ENCODE measurements at places on chromosomes 1 and 21.
A peak's percentile ranks its signal among the peaks of the same experiment; 100 is the strongest.

GRCh38 chr21:16592381-16592780, 862.6 kb downstream of the USP25 start:
- no peaks in the 10 kb centered on the region for H3K27me3 ChIP-seq
- DNase-seq, result no peak
- no peak overlapping the region for H3K4me3 ChIP-seq
- no peaks in the 10 kb centered on the region for H3K4me1 ChIP-seq
- H3K36me3 ChIP-seq, result no peaks in the 10 kb centered on the region
- H3K27ac ChIP-seq, result no peak overlapping the region

GRCh38 chr1:244409701-244410100, 42.0 kb downstream of the ADSS2 start:
- no peaks in the 10 kb centered on the region for H3K27me3 ChIP-seq
- H3K36me3 ChIP-seq, result peaks cover 71% of the 10 kb centered on the region
- no peak overlapping the region for H3K27ac ChIP-seq
- peaks cover 17% of the 10 kb centered on the region for H3K4me1 ChIP-seq

- no peak overlapping the region for H3K27ac ChIP-seq
- no peak overlapping the region for H3K4me3 ChIP-seq
- peaks cover 1% of the 10 kb centered on the region for H3K4me1 ChIP-seq
- H3K27me3 ChIP-seq, result no peaks in the 10 kb centered on the region
- no peak for DNase-seq
Observed at GRCh38 chr1:234535763-234536515, 57.0 kb upstream of the TARBP1 start.

DNA sequence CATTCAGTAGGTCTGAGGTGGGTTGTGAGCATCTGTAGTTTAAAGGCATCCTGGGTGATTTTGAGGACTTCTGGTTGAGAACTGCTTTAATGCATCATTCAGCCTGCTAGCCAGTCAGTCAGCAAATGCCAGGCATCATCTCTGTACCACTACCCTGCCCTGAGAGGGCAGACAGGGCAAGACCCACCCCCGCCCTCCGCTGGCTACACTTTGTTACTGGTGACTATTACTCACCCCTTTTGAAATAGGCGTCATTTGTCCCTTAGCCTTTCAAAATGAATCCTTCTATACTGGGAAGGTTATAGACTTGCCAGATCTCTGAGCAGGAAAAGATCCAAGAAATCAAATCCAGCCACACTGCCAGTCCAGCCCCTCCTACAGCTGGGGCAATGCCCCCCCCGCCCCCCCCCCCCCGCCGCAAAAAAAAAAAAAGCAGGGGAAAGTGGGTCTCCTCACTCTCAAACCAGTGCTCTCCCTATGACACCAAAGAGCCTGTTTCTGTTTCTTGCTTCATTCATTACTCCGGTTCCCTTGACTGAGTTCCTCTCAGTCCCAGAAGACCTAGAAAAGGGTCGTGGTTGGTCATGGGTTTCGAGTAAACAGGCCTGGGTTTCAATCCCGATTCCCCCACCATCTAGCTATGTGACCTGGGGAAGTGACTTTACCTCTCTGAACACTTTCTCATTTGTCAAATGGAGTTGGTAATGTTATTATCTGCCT, 4.4 kb downstream of the SELENON start:
- H3K4me3 ChIP-seq, result no peak overlapping the region
- no peak for DNase-seq

DNA sequence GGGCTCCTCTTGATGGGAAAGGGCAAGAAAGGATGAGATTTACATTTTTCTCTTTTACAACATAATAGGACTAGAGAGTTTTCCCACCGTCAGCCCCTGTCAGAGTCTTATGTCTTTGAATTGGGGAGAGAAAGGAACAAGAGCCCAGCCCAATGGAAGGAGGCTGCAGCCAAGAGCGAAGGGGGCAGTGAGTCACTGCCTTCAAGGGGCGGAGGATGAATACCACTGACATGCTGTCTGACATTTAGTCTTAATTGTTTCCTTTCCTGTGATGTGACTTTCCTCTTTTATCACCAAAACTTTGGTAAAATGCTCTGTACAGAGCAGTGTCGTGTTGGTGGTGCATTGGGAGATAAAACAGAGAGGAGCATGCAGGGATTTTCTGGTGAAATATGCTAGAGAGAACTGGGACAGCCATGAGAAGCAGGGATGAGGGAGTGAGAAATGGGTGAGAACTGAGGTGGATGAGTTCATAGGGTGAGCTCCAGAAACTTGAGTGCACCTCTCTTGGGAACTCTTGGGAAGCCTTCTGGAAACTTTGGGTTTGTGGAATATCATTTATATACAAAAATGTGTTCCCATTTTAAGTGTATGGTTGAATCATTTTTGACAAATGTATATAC, 179.9 kb upstream of the FGGY start:
- H3K27ac ChIP-seq, result no peak overlapping the region
- peaks cover 10% of the 10 kb centered on the region for H3K4me1 ChIP-seq
- H3K4me3 ChIP-seq, result no peak overlapping the region
- peaks cover 16% of the 10 kb centered on the region for H3K27me3 ChIP-seq
- DNase-seq, result peak; percentile 9
- H3K36me3 ChIP-seq, result no peaks in the 10 kb centered on the region

- no peaks in the 10 kb centered on the region for H3K36me3 ChIP-seq
- no peak for DNase-seq
- peaks cover 5% of the 10 kb centered on the region for H3K4me1 ChIP-seq
- H3K27me3 ChIP-seq, result peaks cover 9% of the 10 kb centered on the region
- H3K4me3 ChIP-seq, result no peak overlapping the region
Observed at GRCh38 chr21:45443595-45444181, 38.7 kb downstream of the COL18A1 start.

DNA sequence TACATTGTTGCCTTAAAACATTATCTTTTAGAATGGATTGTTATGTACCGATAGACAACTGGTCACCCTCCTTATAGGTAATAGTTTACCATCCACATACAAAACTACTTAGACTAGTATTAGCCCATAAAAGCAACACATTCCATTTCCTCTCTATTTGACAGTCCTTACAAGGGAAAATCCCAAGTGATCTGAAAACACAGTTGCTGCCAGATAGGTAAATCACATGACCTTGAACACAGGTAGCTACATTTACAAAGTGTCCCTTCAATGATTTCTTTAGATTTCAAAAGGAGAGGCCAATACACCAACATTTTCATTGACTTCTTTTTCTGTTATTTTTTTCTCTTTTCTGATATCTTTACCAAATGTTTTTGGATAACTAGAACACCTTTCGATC, 102.9 kb upstream of the SMYD2 start:
- H3K27ac ChIP-seq, result no peak overlapping the region
- no peak for DNase-seq
- no peaks in the 10 kb centered on the region for H3K36me3 ChIP-seq
- H3K27me3 ChIP-seq, result peaks cover 37% of the 10 kb centered on the region

- no peak for DNase-seq
- H3K27me3 ChIP-seq, result no peaks in the 10 kb centered on the region
- no peaks in the 10 kb centered on the region for H3K4me1 ChIP-seq
- no peak overlapping the region for H3K27ac ChIP-seq
- no peak overlapping the region for H3K4me3 ChIP-seq
- H3K36me3 ChIP-seq, result no peaks in the 10 kb centered on the region
Observed at GRCh38 chr1:80994934-80995333, 805.8 kb upstream of the ADGRL2 start.

GRCh38 chr1:35398739-35399138, 130.2 kb downstream of the ZMYM4 start:
- H3K36me3 ChIP-seq, result peaks cover 34% of the 10 kb centered on the region
- H3K27ac ChIP-seq, result no peak overlapping the region
- no peaks in the 10 kb centered on the region for H3K27me3 ChIP-seq

GRCh38 chr1:84803604-84804003, 89.4 kb downstream of the LPAR3 start:
- no peak overlapping the region for H3K4me3 ChIP-seq
- no peaks in the 10 kb centered on the region for H3K4me1 ChIP-seq
- H3K27me3 ChIP-seq, result peaks cover 21% of the 10 kb centered on the region

DNA sequence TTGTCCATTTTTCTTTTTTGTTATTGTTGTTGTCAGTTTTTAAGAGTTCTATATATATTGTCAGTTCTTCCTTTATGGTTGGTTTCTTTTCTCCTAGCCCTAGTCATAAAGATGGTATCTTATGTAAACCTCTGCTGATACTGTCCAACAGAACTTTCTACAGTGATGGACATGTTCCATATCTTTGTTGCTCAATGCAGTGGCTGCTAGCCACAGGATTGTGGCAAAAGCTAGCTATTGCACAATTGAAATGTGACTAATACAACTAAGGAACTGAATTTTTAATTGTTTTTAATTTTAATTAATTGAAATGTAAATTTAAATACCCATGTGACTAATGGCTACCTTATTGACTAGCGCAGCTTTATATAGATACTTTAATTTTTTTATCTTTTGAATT, 411.8 kb upstream of the PTBP2 start:
- no peak overlapping the region for H3K27ac ChIP-seq
- no peak overlapping the region for H3K4me3 ChIP-seq
- no peaks in the 10 kb centered on the region for H3K4me1 ChIP-seq
- H3K36me3 ChIP-seq, result no peaks in the 10 kb centered on the region
- DNase-seq, result no peak

DNA sequence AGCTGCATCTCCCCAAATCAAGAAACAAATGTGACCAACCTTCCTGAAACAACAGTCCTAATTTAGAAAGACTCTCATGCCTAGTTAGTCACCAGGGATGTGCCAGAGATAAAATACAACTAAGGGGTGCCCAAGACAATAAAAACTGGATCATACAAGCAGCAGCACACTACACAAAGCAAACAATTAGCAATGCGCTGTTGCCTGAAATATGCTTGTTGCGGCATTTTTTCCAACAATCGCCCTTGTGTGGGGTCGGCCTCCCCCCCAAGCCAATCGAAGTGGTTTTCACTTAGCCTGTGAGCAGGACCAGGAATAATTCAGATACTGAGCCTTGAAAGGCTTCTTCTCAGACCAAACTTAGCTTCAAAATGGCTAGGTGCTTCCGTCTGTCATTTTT, 1.4 kb upstream of the STMN1 start:
- peak overlapping the region; percentile 75 for H3K4me3 ChIP-seq
- peaks cover 21% of the 10 kb centered on the region for H3K36me3 ChIP-seq
- DNase-seq, result no peak
- H3K27me3 ChIP-seq, result peaks cover 27% of the 10 kb centered on the region
- peak overlapping the region; percentile 10 for H3K27ac ChIP-seq
- peaks cover 30% of the 10 kb centered on the region for H3K4me1 ChIP-seq

DNA sequence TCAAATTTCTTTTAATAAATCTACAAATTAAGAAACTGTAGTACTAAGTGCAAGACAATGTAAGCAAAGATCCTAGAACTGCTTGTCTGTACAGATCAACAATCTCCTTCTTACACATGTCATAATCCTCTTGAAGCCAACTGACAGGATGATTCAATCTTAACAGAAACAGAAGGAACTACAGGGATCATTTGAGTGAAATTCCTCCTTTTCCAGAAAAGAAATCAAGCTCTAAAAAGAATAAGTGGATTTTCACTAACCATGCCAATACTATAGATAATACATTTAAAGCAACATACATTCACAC, 53.2 kb downstream of the RAB3GAP2 start:
- H3K36me3 ChIP-seq, result peaks cover 3% of the 10 kb centered on the region
- DNase-seq, result no peak
- H3K27ac ChIP-seq, result no peak overlapping the region
- H3K4me1 ChIP-seq, result no peaks in the 10 kb centered on the region

DNA sequence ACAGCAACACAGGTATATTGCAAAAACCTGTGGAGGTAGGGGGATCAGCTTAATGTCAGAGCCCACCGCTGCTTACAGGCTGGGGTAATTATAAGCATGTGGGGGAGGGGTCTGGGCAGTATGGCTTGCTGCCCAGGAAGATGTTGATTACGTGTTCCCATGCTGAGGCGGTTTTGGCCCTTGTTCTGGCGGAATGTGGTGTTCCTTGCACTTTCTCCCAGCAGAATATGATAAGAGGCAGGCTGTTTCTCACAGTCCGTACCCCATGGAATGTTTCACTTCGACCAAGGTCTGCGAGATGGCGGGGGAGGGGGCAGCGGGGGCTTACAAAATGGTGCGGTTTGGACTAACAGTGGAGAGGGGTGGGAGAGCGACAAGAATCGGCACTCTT, 9.8 kb upstream of the HPCAL4 start:
- peaks cover 37% of the 10 kb centered on the region for H3K27me3 ChIP-seq
- H3K4me1 ChIP-seq, result no peaks in the 10 kb centered on the region
- peak overlapping the region; percentile 1 for H3K27ac ChIP-seq
- H3K4me3 ChIP-seq, result no peak overlapping the region
- H3K36me3 ChIP-seq, result no peaks in the 10 kb centered on the region

DNA sequence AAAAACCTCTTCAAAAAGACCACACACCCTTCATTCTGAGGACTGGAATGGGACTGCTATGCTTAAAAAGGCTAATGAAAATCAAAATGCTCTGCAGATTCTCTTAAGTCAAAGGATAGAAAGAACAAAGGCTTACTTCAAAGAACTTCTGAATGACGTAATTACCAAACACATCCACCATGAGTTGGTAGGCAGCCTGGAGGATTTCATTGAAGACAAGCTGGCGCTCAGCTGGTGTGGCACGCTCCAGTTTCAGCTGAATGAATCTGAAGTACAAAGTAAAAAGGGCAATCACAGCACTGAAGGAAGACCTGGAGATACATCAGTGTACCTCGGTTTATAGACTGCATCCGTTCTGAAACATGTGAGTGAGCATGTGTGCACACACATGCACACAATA, 43.5 kb upstream of the SDC3 start:
- H3K27ac ChIP-seq, result peak overlapping the region; percentile 49
- H3K4me1 ChIP-seq, result peaks cover 16% of the 10 kb centered on the region
- no peak overlapping the region for H3K4me3 ChIP-seq

DNA sequence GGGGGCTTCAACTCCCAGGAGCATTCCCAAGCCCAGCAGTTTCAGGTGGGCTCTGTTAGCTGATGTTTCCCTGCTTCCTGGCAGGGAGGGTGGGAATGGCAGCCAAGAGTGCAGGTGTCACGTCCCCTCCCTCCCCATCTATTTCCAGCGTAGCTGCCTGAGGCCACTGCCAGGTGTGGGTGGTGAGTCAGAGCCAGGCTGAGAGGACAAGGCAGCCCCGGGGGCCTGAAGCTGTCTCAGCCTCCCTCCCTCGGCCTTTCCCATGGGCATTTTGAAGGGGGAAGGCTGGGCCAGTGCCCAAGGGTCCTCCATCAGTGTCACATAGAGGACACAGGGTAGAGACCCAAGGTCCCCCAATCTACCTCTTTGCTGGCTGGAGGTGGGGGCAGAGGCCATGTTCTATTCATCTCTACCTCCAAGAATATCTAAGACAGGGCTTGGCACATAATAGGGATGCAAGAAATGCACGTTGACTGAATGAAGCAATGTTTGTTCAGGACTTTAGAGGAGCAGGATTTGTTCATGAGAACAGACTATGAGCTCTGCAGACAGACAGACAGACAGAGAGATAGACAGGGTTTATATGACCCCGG, 34.4 kb upstream of the ID3 start:
- no peak overlapping the region for H3K4me3 ChIP-seq
- no peaks in the 10 kb centered on the region for H3K27me3 ChIP-seq
- no peak overlapping the region for H3K27ac ChIP-seq
- H3K36me3 ChIP-seq, result no peaks in the 10 kb centered on the region
- no peak for DNase-seq
